ENCODE measurements at places on chromosomes 6 and 20.

DNA sequence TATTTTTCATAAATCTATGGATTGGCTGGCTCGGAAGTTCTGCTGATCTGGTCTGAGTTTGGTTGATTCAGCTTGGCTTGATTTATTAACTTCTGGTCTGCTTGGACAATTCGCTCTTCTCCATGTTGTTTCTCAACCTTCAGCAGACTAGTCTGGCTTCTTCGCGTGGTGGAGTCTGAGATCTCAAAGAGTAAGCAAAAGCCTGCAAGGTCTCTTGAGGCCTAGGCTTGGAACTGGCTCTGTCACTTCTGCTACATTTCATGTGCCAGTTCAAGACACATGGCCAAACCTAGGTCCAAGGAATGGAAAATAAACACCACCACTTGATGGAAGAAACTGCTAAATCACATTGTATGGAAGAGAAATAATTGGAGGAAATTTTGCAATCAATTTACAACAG, 115.1 kb upstream of the JAG1 start:
- no peak for DNase-seq

- DNase-seq, result no peak
These were observed 4.1 kb upstream of the SLC2A10 start for GRCh38 chr20:46705378-46705729.

DNA sequence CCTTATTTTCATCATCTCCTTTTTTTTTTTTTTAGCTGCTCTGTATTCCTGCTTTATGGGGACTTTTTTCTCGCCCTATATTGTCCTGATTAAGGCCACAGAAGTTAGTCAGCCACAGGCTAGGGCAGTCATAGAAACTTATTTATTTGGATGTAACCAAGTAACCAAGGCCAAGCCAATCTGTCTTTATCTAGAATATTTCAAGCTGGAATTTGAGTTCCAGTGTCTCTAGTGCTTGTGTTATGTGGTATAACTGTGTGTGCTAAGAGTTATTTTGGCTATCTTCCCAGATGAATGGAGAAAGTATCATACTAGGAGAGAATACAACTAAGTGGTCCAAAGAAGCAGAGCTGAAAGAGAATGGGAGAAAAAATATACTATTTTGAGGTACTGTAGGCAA, 751.5 kb downstream of the CBLN4 start:
- DNase-seq, result no peak

DNA sequence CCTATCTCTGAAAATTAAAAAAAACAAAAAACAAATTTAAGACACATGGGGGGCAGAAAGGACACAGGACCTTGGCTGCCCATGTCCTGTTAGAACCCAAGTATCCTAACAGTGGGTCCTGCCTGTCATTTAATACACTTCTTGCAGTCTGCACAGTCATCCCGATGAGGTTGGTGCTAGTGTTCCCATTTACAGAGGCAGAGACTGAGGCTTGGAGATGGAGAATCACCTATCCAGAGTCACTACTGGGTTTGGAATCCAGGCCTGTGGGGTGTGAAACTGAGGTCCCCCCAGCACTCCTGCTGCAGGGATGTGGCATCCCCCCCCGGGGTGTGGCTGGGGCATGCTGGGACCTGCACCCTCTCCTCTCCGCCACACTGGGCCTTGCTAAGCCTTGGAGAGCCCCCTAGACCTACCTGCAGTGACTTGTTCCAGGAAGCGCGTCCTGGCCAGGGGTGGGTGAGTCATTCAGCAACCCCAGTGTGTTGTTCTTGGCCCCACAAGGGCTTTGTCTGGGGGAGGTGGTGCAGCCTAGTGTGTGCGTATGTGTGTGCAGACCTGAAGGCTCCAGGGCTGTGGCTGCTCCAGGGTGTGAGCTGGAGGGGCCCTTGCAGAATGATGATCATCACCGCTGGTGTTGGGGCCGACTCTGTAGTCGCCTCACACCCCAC, 49.7 kb downstream of the BCAS4 start:
- DNase-seq, result no peak

- DNase-seq, result no peak
These were observed 10.7 kb downstream of the ARID1B start for GRCh38 chr6:156787569-156788492.

DNA sequence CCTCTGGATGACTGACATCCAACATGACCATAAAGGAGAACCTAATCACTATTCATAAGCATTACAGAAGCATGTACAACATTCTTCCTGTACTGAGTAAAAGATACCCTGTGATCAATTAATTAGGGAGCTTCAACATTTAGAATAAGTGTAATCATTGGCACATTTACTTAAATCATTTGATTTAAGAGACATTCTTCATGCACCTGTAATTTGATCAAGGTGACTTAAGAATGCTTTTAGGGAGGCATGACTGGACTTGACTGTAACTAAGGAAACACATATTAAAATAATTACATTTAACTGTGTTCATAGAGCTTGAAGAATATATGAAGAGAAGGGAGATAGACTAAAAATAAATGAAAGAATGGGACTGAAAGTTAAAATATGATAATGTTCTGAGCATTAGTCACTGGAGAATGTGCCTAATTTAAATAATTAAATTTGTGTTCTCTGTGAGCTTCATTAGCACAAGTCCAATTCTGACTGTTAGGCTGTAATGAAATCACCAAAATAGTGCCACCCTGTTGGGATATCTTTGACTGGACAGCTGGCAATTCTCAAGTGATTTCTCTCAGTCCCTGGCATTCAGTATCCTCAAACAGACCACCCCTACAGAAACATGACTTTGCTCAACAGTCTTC, 295.5 kb upstream of the ADGRB3 start:
- DNase-seq, result no peak

DNA sequence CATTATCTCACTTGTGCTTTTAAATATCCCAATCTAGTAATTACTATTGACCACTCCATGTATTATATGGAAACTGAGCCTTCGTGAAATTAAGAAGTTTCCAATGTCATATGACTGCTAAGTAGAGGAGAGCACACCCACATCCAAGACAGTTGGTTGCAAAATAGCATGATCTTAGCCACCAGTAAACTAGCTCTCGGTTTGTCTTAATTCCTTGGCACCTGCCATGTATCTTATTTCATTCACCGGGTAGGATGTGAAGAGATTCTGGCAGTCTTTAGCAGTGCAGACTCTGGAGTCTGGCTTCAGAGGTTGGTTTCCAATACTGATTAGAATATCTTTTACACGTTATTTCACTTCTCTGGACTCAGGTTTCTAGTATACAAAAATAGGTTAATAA, 270.3 kb downstream of the LAMA2 start:
- DNase-seq, result no peak

DNA sequence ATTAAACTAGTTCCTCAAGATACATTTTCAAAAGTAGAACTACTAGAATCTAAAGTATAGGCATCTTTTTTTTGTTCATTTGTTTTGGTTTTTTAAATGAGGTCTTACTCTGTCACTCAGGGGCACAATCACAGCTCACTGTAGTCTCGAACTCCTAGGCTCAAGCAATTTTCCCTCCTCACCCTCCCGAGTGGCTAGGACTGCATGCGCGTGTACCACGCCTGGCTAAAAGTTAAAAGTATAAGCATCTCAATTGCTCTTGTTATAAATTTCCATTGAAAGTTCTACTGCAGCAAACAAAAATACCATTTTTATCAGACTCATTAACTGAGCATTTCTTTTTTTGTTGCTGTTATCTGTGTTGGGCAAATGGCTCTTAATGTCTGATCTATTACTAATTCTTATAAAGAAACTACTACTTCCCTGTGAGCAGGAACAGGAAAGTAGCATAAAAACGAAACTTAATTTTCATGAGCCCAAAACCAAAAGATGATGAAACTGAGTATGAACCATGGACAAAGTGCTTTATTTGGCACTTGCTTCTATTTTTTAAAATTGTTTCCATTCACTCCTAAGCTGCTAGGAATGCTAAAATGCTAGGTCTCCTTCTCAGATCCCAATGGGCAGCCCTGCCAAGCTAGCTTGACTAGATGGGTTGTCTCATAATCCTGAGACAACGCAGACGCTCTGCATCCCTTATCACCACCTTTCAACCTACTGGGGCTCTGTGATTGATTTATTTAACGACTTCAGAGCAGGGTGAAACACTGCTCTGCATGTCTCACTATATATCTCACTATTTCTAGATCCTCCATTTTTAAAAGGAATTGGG, 36.9 kb downstream of the TRPC4AP start:
- DNase-seq, result no peak

DNA sequence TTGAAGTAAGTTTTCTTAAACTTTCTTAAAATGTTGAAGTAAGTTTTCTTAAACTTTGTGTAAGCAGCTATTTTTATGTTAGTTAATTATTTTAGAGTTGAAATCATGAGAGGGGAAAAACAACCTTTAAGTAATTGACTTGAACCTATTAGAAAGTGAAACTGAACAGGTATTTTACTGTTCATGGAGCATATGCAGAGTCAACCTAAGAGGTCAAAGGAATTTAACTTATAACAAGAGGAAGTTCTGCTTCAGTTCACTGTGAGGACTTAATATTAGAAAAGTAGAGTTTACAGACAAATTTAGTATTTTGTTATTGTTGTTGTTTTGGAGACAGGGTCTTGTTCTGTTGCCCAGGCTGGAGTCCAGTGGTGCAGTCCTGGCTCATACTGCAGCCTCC, 38.0 kb downstream of the CDYL start:
- DNase-seq, result no peak

DNA sequence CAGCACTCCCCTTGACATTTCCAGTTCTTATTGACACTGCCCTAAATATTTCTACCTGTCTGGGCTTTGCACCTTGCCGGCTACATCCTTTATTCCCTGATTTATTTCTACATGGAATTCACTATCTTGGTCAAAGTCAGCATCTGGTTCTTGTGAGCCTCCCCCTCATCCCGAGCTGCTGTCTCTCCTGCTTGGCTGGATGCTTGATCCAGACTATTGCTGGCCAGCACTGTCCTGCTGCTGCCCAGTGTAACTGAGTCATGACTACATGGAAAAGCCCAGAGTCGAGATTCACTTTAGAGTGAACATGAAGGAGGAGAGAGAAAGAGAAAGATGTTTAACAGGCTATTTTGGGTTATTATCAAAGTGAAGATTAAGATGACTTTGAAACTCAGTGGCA, 142.2 kb downstream of the OPN5 start:
- no peak for DNase-seq

DNA sequence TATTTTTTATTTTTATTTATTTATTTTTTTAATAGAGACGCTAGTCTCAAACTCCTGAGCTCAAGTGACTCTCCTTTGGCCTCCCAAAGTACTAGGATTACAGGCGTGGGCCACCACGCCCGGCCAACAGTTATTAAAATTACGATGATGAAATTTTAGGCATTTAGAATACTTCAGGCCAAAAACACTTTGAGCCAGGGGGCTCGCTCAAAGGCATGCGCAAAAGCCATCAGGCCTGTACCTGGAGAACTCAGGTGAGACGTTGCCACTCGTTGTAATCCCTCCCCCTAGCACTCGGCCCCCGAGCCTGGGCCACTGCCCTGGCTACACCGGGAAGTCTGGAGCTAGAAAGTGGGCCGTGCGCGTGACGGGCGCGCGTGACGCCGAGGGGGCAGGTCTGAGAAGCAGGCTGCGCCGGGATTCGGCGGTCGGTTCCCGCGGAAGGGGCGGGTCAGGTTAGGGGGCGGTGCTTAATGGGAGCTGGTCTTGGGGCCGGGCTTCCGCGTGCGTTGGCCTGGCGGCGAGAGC, 337 bp upstream of the CBFA2T2 start:
- DNase-seq, result peak; percentile 98

DNA sequence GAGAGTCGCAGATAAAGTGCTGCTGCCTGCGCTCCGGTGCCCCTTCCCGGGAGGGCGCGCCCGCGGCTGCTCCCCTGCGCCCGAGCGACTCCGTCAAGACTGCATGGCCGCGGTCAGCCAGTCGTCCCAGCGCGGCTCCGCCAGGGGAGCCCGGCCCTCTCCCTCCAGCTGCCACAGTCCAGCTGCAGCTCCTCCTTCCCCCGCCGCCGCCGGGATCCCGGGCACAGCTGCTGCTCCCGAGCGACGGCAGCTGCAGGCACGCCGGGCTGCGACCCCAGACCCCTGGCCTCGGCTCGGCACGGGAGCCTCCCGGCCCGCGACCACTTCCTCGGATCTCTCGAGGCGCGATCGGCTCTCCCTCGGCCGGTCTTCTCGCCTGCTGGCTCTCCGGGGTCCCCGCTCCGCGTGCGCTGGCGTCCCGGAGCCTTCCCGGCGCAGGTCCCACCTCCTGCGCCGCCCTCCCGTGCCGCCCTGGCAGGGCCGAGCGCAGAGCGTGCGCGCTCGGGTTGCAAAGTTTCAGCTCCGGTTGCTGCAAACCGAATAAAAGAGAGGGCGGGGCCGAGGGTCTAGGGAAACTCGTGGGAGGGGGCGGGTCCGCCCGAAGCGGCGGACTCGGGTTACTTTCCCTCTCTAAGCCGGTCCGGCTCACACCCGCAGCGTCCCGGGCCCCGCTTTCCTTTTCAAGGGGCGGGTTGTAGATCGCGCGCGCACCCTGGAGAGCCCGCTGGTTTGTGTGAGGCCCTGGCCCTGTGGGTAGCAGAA, at the start of gene CNKSR3:
Gene CNKSR3 (minus strand): TSS at position 542 of the 762 bp plus-strand sequence. CDS start 571 bp downstream, outside the sequence.
- DNase-seq, result peak; percentile 87

- DNase-seq, result no peak
These were observed 28.2 kb downstream of the NCOA3 start for GRCh38 chr20:47529840-47530239.

DNA sequence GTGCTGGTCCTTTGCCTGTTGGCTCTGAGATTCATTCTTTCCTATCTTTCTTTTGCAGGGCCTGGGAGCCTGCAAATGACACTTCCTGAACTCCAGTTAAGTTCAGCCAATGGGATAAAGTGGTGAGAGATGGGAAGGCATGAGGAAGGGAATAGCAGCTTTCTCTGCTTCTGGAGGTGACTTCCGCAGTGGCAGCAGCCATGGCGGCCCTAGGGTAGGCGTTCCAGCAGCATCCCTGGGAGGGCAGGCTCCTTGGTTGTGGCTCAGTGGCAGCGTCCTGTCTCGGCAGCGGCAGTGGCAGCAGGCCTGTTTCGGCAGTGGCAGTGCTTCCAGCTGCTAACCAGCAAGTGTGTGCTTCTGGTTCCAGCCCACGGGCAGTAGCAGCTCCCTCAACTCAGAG, 7.3 kb upstream of the MDFI start:
- DNase-seq, result no peak

GRCh38 chr6:167778497-167779128, 48.1 kb upstream of the AFDN start:
- no peak for DNase-seq

GRCh38 chr6:140586426-140587061, 1212.1 kb upstream of the CITED2 start:
- DNase-seq, result no peak

GRCh38 chr20:58160451-58161061, 67.9 kb downstream of the ANKRD60 start:
- no peak for DNase-seq

DNA sequence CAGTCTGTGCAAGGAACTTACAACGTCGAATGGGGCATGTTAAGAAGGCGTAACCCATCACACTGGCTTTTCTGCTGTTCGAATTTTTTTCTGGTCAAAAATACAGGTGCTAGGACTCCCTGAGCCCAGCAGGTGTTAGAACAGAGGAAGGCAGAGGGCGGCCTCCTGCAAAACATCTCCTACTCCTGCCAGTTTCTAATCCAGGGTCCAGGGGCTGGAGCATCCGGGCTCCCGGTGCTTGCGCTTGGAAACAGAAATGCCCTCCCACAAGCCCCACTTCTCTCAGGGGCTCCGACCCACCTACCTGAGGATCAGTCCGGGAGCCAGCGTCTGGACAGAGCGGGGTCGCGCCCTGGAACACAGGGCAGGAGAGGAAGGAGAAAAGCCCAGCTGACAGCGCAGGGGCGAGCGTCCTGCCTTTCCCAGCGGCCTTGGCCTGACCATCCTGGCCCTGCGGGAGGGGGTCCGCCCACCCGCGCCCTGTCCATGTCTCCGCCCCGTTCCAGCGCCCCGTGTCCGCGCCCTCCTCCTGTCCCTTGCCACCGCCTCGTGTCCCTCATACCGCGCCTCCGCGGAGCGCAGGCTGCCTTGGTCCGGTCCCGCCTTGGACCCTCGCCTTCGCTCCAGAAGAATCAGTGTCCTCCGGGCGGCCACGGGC, 14.8 kb upstream of the LPA start:
- no peak for DNase-seq

All from RKO (cell line).